CD4-positive, alpha-beta T cell treated with Interleukin-6 at 100 ng/mL for 8 hours (primary cell): ENCODE measurements at places on chromosomes 13 and 19.

GRCh38 chr19:41565379-41565720, 10.6 kb upstream of the CEACAM21 start:
- DNase-seq = no peak

DNA sequence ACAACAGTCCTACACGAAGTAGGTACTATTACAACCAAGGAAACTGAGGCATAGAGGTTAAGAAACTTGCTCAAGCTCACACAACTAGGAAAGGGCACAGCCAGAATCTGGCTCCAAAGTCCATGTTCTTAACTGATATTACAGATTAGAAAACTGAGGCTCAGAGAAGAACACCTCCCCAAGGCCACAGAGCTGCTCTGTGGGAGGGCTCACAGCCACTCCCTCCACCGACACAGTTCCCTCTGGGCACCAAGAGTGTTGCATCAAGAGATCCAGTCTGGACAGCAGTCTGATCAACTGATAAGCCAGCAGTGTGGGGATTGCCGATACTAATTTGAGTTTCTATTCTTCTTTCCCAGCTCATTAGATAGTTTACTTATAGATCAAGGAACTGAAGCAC, 29.5 kb downstream of the SLC15A1 start:
- DNase-seq = no peak

GRCh38 chr13:49271264-49271663, 23.5 kb downstream of the CDADC1 start:
- DNase-seq = no peak

- DNase-seq = no peak
Observed at GRCh38 chr19:53388904-53389303, 6.0 kb upstream of the ZNF765 start.

DNA sequence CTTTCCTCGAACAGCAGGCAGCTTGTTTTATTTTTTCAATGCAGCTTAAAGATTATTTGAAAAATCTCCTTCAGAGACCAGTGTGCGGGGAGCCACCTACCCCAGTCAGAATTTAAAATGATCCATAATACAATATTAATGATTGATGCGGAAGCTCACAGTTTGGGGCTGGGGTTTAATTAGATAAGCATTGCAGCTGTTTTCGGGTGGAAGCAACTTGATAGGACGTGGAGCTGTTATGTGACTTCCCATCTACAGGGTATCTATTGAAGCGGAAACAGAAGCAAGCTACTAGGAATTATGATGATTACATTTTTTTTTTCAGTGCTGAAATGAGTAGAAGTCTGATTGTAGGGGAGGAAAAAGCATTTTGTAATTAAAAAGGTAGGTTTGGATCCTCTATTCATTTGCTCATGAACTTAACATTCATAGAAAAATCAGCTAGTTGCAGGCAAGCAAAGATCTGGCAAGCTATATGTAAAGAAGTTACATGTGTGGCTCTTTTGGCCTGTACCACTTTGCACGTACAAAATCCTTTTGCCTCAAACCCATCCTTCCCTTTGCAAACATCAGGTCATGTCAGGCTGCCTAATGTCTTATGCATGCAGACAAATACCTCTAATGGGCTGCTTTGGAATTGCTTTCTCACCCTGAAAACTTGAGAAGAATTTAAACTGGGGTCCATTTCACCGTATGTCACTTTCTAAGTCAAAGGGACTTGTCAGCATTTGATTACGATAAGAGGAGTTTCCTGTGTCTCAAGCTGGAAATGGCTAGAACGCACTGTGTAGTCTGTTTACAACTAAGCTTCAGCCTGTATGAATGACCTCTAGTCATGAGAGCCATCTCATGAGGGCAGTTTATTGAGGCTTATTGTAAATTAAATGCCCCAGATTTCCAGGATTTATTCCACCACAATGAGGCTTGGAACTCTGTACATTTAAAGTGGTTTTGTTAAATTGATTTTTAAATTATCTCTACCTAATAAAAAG, 267.1 kb upstream of the TMTC4 start:
- DNase-seq = no peak

DNA sequence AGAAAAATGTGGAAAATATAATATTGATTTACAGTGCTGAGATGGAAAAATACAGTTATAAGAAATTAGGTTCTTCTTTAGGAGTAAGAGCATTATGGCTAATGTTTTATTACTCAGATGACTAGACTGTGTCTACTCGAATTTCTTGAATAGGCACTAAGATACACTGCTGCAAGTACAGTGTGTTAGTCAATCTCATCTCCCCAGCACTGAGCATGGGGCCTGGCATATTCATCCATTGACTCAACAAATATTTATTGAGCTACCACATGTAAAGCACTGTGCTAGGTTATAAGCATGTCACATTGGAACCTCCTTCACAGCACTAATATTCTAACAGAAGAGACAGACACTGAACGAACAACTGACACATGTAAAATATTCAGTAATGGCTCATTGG, 242.5 kb upstream of the GPC6 start:
- DNase-seq = no peak

GRCh38 chr13:52736891-52737290, 2.7 kb downstream of the CNMD start:
- DNase-seq = no peak

- DNase-seq = no peak
Observed at GRCh38 chr13:23570099-23570920, at the start of gene TNFRSF19. Gene TNFRSF19 (plus strand): TSS chr13:23570412. CDS start chr13:23590184, 19,772 bp downstream.

GRCh38 chr13:94609196-94609595, 7.5 kb downstream of the GPR180 start:
- no peak for DNase-seq

DNA sequence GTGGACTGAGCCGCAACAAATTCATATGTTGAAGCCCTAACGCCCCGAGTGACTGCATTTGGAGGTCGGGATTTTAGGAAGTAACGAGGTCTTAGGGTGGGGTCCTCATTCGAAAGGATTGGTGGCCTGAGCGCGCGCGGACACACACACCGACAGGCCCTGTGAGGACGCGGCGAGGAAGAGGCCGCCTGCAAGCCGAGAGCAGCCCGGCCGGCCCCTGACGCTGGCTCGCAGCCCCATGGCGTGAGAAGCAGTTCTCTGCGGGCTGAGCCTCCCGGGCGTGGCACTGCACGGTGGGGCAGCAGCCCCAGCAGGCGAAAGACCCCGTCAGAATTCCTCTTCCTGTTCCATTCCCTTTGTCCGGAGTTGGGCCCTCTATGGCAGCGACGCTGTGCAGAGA, 131.2 kb downstream of the CRYL1 start:
- no peak for DNase-seq

- no peak for DNase-seq
Observed at GRCh38 chr19:29410601-29411000, 115.2 kb upstream of the VSTM2B start.

- DNase-seq = no peak
Observed at GRCh38 chr13:111093634-111094033, 21.5 kb upstream of the ARHGEF7 start.

DNA sequence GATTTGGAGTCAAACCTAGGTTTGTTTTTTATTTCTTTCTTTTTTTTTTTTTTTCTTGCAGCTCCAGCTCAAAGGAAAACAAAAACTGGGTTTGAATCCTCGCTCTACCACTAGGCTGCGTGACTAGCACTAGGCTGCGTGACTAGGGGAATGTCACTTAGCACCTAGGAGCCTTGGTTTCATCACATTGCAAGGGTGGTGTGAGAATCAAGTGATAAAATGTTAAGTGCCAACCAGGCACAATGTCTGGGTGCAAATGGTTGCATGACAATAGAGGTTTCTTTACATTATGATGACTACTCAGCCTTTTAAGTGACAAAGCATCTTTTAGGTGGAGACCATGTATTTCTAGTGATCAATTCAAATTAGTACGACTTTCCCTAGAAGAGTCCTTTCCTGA, 27.9 kb downstream of the RCBTB2 start:
- peak; percentile 40 for DNase-seq

- DNase-seq = no peak
Observed at GRCh38 chr13:84294576-84294975, 412.3 kb upstream of the SLITRK1 start.

- no peak for DNase-seq
Observed at GRCh38 chr13:91845612-91846011, 447.2 kb downstream of the GPC5 start.

- DNase-seq = peak; percentile 75
Observed at GRCh38 chr19:6481541-6482342, at the start of gene DENND1C. Gene DENND1C (minus strand): TSS chr19:6481787. CDS start chr19:6481695, 92 bp downstream.

- DNase-seq = no peak
Observed at GRCh38 chr13:27679896-27680295, 58.2 kb downstream of the POLR1D start.

- DNase-seq = no peak
Observed at GRCh38 chr19:3458229-3459088, 21.9 kb downstream of the SMIM24 start.

DNA sequence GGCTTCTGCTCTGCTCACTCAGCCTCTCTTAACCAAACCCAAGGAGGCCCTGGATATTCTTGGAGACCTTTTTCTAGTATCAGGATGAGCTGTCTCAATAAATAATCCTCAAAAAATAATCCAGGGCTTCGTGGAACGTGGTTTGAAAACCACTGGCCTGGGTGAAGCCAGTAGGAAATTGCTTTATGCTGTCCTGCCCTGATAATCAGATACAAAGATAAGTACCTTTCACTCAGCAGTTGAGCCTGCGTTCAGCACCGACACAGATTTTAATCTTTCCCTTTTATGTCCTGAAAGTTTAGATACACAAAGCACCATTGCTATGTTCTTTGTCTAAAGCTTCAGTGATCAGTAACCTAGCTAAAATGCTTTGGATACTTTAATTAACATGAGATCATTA, 460.0 kb downstream of the RFC3 start:
- no peak for DNase-seq

DNA sequence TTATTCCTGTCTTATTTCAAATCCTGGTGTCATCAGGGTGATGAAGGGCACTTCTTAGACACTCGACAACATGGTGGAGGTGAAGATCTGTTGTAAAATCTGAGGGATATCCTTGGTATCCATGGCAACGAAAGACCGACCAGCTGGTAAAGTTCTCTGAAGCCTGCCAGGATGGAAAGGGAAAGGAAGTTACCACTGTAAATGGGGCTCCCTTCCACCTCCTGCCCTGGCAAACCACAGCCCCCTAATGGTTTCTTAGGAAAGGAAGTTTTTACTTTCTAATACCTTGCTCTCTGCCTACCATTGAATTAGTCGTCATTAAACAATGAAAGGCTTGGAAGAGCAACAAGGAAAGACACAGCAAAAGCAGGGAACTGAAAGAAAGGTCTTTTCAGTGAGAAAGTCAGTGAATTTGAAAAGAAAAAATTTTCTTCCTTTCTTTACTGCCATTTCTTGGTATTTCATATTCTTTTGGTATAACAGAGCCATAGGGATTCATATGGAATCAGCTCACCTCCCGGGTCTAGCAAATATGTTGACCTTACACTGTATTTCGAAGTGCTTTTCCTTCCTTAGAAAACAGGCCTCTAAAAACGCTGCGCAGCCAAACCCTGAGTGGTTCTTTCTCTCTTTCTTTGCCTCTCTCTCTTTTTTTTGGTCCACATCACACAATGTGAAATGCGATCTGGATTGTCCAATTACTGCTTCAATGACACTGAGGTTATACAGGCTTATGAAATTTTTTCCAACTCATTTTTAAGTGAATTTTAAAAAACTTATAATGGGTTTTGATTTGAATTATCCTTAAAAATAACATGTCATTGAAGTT, 111.0 kb downstream of the RGCC start:
- DNase-seq = no peak

DNA sequence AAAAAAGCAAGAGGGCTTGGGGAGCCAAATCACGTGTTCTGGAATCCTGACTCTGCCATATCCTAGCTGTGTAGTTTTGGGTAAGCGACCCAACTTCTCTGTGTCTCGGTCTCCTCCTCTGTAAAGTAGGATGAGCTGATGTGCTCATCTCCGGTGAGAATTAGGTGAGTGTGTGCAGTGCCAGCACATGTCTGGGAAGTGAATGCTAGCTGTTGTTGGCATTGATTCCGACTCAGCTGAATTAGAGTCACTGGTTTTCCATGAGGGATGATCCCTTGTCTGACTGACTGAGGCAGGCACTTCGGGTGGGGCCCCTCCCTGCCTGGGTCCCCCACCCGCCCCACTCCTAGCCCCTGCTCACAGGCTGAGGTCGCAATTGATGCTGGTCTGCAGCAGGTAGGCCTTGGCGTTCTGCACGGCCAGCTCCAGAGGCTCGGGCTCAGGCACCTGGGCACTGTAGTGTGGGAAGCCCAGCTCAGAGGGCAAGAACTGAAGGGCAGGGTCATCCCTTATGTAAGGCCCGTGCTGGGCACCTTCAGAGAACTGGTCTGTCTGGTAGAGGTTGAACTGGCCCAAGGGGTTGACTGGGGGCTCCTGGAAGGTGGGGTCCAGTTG, 835 bp downstream of the RSPH6A start:
- no peak for DNase-seq

DNA sequence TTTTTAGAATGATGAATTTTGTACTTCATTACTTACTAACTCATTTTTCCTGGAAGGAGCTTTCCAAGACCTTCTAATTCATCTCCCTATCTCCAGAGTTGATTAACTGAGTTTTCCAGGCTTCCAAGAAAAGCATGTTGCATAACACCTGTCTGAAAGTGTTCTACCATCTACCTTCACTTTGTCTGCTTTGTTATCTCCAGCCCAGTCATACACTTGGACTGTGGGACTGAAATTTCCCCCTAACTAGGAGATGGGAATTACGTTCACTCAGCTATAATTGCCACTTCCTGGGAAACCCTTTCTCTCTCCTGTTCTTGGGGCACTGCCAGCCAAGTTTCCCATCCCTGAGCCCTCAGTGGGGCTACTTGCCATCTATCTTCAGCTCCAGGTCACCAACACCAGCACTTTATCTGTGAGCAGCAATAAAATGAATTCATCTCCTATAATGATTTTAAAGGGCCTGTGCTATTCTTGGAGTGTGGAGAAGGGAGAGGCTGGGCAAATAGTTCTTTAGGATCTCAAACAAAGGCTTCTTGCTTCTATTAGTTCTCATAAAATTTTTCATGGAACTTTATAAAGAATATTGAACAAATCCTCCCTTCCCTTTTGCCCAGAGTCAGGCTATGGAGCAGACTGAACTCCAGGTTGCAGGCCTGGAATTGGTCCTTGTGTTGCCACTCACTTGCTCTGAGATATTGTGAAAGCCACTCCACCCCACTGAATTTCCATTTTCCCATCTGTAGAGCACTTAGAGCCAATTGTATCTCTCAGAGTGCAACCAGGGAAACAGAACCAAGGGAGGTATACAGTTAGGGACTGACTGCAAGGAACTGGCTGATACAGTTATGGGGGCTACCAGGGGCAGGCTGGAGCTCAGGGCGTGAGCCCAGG, 17.8 kb upstream of the ATP12A start:
- DNase-seq = no peak

GRCh38 chr13:93680329-93680728, 453.7 kb downstream of the GPC6 start:
- DNase-seq = no peak

GRCh38 chr13:73532987-73533510, 474.2 kb downstream of the KLF5 start:
- no peak for DNase-seq

DNA sequence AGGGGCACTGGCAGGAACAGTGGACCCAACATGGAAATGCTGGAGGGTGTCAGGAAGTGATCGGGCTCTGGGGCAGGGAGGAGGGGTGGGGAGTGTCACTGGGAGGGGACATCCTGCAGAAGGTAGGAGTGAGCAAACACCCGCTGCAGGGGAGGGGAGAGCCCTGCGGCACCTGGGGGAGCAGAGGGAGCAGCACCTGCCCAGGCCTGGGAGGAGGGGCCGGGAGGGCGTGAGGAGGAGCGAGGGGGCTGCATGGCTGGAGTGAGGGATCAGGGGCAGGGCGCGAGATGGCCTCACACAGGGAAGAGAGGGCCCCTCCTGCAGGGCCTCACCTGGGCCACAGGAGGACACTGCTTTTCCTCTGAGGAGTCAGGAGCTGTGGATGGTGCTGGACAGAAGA, 4.1 kb downstream of the KLK2 start:
- DNase-seq = no peak

GRCh38 chr19:43596842-43597461, 557 bp downstream of the ZNF576 start:
- no peak for DNase-seq
